ENCODE measurements at places on chromosomes 3 and 15.

DNA sequence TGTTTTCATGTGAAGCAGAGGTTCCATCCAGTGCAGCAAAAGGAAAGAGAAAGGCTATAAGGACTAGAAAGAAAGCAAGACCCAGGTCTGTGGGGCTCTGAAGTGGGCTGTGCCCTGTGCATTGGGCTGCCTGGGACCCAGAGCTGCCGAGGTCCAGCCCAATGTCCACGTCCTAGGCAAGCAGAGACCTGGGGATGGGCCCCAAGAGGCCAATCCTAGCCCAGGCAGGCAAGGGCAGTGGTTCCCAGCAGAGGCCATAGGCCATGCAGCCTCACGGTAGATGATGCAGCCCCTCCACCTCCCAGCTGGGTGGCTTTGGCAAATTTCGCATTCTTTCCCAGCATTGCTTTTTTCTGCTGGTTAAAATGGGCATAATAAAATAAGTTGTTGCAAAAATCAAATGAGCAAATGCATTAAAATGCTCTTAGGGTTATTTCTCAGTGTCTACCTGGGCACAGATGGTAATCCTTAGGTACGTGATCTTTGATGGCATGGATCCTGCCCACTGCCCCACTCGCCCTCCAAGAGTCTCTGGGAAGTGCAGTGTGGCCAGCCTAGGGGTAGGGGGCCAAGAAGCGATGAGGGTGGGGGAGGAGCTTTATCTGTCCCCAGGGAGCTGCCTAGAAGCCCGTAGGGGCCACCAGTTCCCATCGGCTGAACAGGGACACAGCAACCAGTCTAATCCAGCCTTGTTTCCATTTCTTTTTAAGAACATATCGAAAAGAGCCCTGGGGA is 22.3 kb upstream of the GP9 start:
- DNase-seq, result no peak

GRCh38 chr3:148707601-148708380 is 10.1 kb downstream of the AGTR1 start:
- no peak for DNase-seq

GRCh38 chr15:42724276-42724675 is 12.7 kb downstream of the CDAN1 start:
- DNase-seq, result no peak

- peak; percentile 16 for DNase-seq
Measured at GRCh38 chr3:25783661-25784512, 644 bp upstream of the NGLY1 start.

GRCh38 chr15:78067328-78068228 is 9.9 kb downstream of the TBC1D2B start:
- no peak for DNase-seq

- DNase-seq, result no peak
Measured at GRCh38 chr3:100197876-100198275, 62.9 kb upstream of the TBC1D23 start.

- no peak for DNase-seq
Measured at GRCh38 chr3:41234823-41235721, 35.8 kb downstream of the CTNNB1 start.

DNA sequence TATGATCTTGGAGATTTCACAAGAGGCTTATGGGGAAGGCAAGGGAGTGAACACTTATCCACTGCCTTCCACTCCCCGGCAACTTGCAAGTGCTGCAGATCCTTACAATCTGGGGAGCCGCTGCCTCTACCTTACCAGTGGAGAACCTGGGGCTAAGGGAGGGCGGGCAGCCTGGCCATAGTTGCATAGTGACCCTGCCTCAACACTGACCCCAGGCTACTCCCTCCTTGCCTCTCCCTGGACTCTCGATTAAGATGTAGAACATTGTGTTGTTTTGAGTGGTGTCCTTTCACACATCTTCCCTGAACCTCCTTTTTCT is 30.6 kb downstream of the SLC6A11 start:
- no peak for DNase-seq

DNA sequence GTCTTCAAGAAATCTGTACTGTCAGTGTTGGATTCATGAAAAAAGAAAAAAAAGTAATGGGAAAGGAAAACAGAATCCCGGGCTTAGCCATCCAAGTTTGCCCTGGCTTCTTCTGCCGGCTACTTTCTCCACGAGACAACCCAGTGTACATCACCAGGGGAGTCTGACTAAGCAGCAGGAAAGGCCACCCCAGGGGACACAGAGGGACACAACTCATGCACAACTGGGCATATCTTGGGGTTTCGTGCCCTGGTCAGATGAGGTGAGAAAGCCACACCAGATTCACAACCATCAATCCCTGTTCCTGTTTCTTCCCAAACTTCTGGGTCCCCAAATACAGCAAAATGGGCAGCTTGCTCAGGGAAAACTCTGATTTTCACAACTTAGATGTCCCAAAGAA is 33.2 kb downstream of the ADAMTS17 start:
- no peak for DNase-seq

DNA sequence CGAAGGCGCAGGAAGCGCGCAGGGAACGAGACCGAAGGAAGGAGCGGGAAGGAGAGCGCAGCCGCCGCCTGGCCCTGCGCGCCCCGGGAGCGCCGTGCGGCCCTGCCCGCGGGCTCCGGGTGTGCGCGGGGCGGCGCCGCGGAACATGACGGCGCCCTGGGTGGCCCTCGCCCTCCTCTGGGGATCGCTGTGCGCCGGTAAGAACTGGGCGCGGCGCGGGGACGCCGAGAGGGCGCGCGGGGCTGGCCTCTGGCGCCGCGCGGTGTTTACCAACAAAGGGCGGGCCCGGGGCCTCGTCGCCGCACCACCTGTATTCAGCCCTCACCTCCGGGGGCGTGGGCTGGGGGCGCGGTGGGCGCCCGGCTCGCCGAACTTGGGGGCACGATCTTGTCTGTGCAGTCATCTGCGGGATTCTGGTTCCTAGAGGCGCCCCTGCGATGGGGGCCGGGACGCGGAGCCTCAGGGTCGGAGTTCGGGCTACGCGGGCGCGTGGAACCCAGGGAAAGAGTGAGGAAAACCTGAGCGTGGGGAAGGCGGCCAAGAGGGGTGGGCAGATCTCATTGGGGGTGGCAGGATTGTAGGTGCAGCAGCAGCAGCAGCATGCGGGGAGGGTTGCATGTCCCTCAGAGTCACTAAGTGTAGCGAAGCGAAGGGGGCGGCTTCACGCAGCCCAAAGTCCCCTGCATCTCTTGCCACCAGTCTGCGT is 641 bp downstream of the ACVR2B start:
- peak; percentile 18 for DNase-seq

- no peak for DNase-seq
Measured at GRCh38 chr3:42733501-42734262, 31.1 kb upstream of the HHATL start.

DNA sequence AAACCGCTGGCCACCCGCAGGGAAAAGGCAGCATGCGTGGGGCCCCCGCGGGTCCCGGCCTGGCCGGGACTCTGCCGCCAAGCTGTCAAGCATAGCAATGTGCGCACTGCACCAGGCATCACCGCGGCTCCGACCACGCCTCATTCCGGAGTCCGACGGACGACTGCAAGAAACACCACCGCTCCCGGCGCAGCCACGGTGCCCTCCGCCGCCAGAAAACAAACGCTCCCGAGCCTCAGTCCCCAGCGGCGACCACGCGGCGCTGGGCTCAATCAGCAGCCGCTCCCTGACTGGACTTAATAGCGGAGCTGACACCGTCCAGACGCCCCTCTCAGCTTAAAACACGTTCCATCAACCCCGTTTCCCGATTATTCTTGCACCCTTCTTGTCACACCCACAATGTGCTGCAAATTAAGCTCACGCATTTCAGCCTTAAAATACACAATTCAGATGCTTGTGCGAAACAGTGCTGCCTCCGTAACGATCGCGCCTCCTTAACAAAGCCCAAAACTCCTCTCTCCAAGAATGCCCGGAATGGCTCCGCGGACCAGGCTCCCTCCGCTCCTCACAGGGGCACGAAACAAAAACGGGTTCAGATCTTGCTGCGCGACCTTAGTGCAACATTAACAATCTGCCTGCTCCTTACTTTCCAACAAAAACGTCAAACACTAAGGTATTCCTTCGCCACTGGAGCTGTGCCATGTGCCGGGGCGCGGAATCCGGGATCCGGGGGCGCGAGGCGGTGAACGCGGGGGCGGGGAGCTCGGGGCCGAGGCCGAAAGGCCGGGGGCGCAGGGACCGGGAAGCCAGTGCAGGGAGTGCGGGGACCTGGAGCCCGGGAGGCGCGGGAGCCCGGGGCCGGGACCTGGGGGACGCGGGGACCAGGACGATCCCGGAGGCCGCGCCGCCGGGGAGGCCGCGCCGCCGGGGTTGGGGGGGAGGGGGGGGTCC is 655 bp downstream of the CYFIP1 start:
- DNase-seq, result no peak

DNA sequence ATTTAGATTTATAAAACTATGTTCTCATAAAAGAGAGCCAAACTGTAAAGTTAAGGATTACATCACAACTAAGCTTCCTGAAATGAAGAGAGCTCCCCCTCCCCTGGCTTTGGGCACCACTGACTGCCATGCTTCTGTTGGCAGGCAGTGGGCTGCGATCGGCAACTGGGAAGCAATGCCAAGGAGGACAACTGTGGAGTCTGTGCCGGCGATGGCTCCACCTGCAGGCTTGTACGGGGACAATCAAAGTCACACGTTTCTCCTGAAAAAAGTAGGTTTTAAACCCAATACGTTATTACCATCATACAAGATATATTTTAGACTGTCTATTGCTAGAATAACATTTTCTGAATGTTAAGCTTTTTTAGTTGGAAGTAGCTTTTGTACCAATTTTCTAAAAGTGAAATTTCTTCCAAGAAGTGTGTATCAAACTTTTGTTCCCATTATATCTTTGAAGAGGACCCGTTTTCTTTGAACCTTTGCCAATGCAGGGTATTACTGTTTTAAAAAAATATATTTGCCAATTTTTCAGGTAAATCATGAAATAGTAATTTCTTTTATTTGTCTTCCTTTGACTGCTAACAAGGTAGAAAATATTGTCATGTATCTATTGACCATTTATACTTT is 184.1 kb downstream of the ADAMTSL3 start:
- no peak for DNase-seq

DNA sequence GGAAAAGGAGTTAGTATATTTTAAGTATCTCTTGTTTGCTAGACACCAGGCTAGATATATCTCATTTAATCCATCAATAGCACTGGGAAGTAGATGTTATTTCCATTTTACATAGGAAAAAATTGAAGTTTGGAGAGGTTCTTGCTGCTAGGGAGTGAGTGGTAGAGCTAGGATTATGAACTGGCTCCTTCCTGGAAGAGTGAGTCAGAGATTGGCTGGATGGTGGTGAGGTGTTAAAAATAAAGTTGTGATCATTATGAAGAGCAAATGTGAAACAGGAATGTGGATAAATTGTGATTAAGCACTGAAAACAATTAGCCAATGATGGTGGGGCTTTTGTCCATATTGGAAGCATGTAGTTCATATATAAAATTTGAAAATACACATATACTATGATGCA is 234.2 kb downstream of the WNT5A start:
- no peak for DNase-seq

DNA sequence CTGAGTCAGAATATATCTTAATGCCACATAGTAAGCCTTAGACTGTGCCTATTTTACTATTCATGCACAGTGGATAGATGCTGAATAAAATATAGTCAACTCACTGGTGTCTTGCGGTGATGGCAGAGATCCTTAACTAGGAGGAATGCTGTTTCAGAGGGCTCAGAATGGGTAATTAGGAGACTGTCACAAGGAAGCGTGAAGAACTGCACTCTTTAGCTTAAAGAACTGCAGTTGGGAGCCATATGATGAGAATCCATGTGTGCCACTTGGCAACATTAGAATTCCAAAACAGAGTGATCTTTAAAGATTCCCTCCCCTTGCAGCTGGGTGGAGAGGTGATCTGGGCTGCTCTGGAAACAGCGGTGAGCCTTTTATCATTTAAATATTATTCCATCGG is 357.6 kb downstream of the MCTP2 start:
- DNase-seq, result no peak

- DNase-seq, result no peak
Measured at GRCh38 chr3:134864636-134865035, 69.6 kb downstream of the EPHB1 start.

- no peak for DNase-seq
Measured at GRCh38 chr3:70952033-70952747, 631.3 kb downstream of the FOXP1 start.

GRCh38 chr3:194787072-194787471 is 101.4 kb downstream of the FAM43A start:
- DNase-seq, result no peak

DNA sequence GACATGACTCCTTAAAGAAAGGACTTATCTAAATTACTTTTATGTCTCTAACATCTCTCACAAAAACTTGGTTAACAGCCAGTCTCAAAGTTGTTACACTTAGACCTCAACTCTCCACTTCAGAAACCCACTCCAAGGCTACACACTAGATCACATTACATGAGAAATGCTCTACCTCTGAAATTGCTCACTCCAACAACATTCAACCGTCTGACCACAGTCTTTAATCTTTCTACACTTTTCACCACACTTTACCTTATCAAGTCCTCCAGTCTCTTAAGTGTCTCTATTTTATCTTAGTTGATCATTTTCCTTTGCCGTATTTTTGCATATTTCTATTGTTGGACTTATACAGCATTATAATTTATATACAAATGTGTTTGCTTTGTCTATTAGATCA is 5.8 kb downstream of the SLC12A6 start:
- DNase-seq, result no peak

GRCh38 chr3:45026957-45027356 is 854 bp downstream of the CLEC3B start:
- DNase-seq, result no peak

DNA sequence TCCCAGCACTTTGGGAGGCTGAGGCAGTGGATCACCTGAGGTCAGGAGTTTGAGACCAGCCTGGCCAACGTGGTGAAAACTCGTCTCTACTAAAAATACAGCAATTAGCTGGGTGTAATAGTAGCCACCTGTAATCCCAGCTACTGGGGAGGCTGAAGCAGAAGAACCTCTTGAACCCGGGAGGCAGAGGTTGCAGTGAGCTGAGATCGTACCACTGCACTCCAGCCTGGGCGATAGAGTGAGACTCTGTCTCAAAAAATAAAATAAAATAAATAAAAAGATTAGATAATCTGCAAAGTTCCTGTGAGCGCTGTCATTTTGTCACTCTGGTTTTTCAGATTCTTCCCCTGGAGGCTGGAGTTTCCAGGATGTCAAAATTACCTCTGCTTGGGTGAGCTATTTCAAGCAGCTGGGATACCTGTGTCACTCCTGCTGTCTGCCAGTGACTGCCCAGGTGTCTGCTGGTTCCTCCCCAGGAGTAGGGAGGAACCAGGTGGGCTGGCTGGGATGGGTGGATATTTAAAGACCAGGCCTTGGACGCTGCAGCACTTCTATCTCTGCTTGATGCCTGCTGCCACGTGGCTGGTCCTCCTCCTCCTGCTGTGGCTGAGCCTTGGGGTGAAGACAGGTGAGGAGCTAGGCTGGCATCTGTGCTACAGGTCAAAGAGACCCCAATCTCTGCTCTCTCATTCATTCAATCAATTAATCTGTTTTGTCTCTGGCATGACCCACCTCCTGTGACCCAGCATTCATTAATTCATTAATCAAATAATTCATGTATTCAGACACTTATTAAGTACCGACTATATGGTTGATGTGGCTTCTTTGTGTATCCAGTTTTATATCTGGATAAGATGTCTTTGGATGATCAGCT is 19.5 kb upstream of the MUC20 start:
- DNase-seq, result no peak

GRCh38 chr15:42111924-42112323 is 17.6 kb upstream of the PLA2G4D start:
- DNase-seq, result no peak

- DNase-seq, result no peak
Measured at GRCh38 chr15:73818308-73818985, 54.9 kb upstream of the TBC1D21 start.

Measured in NCI-H1436 (cell line).